Activated CD8-positive, alpha-beta memory T cell treated with anti-CD3 and anti-CD28 coated beads, Interleukin-2, amount 10 ng/mL, durations not matched to agents 7 days and 5 days (primary cell): ENCODE measurements at places on chromosomes 2 and 18. TPM values are rescaled to one million over a fixed set of nuclear protein-coding genes. Genes with fewer than 3 reads are reported as not detected.

The PLCD4 gene
- 0.30 TPM for total RNA-seq

The HOXD3 gene
- total RNA-seq, result not detected

The SKA1 gene
- total RNA-seq, result 47.5 TPM

The TCF23 gene
- not detected for total RNA-seq

The FBXO36 gene
- total RNA-seq, result 1.4 TPM

The CNRIP1 gene
- total RNA-seq, result not detected

The GRP gene
- not detected for total RNA-seq
